ENCODE measurements at places on chromosomes 1 and 21. TPM values are rescaled to one million over a fixed set of nuclear protein-coding genes. Genes with fewer than 3 reads are reported as not detected.

DNA sequence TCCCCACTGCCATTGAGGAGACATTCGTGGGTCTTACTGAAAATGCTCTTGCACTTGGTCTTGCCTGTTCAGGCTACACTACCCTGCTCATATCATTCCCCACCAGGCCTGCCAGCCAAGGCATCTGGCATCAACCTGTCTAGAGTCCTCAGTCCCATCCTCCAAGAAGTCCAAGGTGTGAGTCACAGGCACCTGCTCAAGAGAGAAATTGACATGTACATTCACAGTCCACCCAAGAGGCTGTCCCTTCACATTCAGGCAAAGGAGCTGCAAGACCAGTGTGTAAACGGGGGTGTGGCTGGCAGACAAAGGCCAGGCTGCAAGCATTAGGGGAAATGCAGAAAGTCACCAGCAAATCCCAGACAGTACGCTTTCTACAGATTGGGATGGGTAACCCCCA lies 13.1 kb upstream of the PLA2G2C start:
- no peak for DNase-seq
- H3K27me3 ChIP-seq, result no peaks in the 10 kb centered on the region
- H3K36me3 ChIP-seq, result no peaks in the 10 kb centered on the region
- peaks cover 8% of the 10 kb centered on the region for H3K4me1 ChIP-seq

DNA sequence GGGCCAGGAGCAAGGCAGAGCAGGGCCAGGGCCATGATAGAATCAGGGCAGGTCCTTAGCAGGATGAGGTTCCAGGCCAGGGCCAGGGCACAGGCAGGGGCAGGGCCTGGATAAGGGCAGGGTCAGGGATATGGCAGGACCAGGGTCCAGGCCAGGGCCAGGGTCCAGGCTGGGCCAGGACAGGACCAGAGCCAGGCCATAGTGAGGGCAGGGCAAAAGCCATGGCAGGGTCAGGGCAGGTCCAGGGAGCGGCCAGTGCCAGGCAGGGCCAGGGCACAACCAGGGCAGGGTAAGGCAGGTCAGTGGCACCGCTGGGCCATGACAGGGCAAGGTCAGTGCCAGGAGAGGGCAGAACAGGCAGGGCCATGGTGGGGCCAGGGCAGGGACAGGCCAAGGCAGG lies 152.2 kb downstream of the LIPI start:
- no peaks in the 10 kb centered on the region for H3K36me3 ChIP-seq
- peak overlapping the region; percentile 6 for H3K27ac ChIP-seq
- DNase-seq, result no peak
- no peaks in the 10 kb centered on the region for H3K27me3 ChIP-seq

DNA sequence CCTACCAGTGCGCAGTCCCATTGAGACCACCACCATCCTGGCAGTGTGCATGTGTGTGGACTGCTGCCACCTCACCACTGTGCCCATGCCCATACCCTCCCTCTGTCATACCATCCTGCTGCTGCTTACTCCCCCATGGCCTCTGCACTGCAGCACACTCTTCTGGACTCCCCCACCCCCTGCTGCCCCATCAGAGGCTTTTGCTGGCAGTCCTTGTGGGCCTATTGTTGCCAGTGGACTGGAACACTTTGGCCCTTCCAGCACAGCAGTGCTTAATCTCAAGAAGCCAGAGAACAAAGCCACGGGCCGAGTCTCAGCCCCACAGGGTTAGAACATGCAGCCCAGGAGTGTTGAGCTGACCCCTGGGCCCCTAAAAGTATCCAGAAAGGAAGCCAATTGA lies 41.9 kb upstream of the IVNS1ABP start:
- no peak overlapping the region for H3K27ac ChIP-seq
- DNase-seq, result no peak
- no peaks in the 10 kb centered on the region for H3K27me3 ChIP-seq
- no peak overlapping the region for H3K4me3 ChIP-seq
- no peaks in the 10 kb centered on the region for H3K36me3 ChIP-seq

DNA sequence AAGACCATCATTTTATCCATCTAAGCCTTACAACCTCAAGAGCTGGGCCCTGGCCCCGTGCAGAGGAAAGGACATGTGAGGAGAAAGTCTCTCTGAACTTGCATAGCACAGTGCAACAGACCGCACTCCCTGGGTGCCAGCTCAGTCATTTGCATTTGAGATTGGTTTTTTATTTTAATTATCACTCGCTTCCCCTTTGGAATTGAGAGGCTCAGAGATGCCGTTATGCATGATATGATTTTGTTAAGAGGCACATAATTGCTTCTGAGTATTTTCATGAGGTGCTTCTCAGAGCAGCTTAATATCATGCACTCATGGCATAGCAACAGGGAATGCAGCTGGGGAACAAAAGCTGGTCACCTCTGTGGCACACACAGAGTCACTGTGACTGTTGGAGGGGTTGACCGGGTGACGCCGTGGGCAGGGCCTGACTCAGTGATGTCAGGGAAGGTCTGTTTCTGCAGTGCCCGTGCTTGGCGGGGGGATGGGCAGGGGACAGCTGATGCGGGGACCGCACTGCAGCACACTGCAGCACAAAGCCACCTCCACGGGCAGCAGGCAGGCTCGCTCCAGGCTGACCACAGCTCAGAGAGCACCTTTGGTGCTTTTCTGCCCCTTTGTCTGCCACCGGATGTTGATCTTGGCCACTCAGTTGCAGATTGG lies 43.2 kb upstream of the VAMP3 start:
- no peak overlapping the region for H3K4me3 ChIP-seq
- H3K27ac ChIP-seq, result no peak overlapping the region
- H3K36me3 ChIP-seq, result no peaks in the 10 kb centered on the region
- no peak for DNase-seq

DNA sequence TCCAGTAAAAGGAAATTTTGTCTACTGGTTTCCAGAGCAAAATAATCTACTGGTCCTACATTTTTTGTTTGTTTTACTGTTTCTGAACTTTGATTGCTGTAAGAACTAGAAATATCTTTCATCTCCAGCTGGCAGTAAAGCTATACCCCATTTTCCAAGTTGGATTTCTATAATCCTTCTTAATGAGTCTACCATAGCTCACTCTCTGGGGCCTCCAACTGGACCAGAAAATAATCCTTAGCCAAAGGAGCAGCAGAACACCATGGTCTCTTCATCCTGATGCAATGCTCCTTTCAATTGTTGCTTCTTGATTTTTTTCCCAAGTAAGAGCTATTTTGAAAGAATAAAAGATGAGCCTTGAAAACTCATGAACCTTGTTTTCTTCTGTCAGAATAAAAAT lies 110.0 kb upstream of the COL11A1 start:
- DNase-seq, result no peak
- no peak overlapping the region for H3K4me3 ChIP-seq
- no peaks in the 10 kb centered on the region for H3K36me3 ChIP-seq
- no peak overlapping the region for H3K27ac ChIP-seq

GRCh38 chr1:48093147-48093546 lies 96.0 kb upstream of the TRABD2B start:
- H3K27ac ChIP-seq, result no peak overlapping the region
- no peaks in the 10 kb centered on the region for H3K4me1 ChIP-seq
- no peak overlapping the region for H3K4me3 ChIP-seq
- H3K27me3 ChIP-seq, result no peaks in the 10 kb centered on the region
- no peaks in the 10 kb centered on the region for H3K36me3 ChIP-seq
- DNase-seq, result no peak

DNA sequence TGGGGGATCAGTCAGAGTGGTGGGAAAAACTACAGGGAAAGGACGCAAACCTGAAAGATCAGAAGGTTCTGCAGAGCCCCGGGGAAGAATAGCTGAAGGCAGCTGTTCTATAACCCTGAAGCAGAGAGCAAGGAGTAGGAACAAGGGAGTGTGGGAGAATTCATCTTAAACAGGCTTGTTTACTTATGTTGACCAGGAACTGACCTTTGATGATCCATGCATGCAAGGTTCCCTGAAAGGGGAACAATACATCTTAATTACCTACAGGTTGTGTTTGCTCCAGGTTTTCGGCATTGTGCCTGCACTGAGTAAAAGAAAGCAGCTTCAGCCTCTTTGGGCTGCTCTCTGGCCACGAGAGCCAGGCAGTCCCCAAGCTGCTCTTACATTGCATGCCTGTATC lies 18.7 kb upstream of the FAM43B start:
- peaks cover 4% of the 10 kb centered on the region for H3K27me3 ChIP-seq
- no peaks in the 10 kb centered on the region for H3K4me1 ChIP-seq
- no peak overlapping the region for H3K4me3 ChIP-seq
- no peak for DNase-seq
- H3K27ac ChIP-seq, result no peak overlapping the region

NOS1AP gene
- total RNA-seq, result 6.7 TPM

All from sigmoid colon (tissue), 7 donors.